Islet precursor cell (in vitro differentiated cells): ENCODE measurements at places on chromosomes 2 and 18.

DNA sequence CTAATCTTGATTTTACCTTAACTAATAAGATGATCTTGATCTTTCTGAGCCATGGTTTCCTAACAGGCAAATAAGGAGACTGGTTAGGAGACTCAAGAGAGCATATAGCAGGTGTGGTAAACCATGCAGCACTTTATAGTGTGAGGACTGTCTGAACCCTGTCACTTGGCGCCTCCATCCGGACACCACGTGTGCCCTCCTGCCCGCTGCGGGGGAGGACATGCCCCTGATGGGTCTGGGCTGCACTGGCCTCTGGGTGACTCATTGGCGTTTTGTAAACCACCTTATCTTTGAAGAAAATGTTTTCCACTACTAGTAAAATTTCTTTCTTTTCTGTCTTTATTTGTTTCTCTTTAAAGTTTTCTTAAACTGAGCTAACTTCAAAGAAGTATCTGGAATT, 131.1 kb downstream of the FMNL2 start:
- no peak for DNase-seq

DNA sequence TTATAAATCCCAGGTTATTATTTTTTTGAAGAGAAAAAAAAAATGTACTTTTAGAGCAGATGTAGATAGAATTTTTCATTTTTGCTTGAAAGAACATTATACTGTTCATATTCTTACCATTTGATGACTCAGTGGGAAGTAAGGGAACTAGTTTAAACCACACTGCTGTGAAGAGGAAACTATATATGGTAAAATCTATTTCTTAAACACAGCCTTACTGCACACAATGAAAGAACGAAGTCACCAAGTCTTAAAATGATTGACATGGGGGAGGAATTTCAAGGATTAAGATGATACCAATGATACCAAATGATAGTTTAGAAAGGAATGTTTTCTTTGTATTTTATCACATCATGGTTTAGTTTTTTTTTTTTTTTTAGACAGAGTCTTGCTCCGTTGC, 5.0 kb downstream of the ACTR2 start:
- no peak for DNase-seq

- no peak for DNase-seq
Observed at GRCh38 chr2:157258520-157259326, 1.2 kb downstream of the GALNT5 start.

DNA sequence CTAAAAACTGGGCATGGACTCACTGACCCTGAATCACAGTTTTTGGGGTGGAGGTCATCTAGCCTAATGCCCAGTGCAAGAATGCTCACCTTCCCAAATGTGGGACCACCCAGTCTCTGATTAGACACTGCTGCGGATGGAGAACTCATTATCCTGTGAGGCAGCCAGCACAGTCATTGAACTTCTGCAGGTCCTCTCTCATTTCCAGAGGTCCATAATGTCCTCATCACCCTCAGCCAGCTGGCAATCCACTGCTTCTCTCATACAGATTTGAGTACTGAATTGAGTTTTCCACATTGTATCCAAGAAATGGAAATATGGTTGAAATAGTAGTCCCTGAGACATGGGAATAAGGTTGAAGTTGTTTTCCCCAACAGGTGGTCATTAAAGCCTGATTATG, 5.0 kb upstream of the MYO5B start:
- no peak for DNase-seq

GRCh38 chr18:46892842-46893241, 24.5 kb downstream of the PIAS2 start:
- no peak for DNase-seq
